BE2C (cell line): ENCODE measurements at places on chromosomes 6 and 20.

DNA sequence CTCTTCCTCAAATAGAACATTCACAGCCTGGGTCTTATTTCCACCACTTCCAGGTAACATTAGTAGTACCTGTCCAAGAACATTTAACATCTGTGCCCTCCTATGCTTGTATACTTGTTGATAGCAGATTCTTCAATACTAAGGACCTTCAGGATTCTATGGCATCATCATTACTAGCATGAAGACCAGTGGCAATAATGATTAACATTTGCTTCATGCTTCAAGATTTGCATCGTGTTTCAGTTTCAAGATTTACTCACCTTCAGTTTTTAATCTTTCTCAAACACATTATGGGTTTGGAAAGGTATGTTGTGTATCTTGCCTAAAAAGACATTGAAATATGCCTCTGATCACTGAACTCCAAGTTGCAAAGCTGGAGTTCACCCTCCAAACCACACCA, 412.8 kb upstream of the NRSN1 start:
- DNase-seq: no peak

DNA sequence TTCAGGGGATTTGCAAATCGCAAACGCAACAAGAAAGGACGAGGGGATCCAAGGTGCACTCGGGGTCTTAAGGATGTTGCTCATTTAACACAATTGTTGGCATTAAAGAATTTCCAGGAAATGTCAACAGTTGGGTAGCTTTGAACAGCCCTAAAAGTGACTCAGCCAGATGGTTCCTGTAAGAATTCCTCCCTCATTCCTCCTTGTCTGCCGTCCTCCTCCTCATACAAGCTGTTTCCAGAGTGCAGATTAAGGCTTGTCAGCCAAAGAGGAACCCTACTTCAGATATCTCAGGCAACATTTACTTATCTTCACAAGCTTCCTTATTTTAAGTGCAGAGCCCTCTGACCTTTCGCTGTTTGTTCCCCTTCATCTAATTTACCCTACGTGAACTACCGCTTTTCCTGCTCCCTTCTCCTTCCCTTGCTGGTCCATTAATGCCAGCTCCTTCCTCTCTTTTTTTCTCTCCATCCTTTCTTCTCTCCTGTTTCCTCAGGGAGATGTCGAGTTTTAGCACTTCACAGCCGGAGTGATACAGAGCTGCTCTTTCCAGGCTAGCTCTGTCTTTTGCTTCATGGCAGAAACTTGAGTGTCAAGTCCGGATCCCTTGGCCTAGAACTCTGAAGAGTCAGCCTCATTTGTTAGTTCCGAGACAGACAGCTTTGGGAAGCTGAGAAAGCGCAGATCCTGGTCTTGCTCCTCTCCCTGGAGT, 26.1 kb upstream of the TBC1D7 start:
- no peak for DNase-seq

- no peak for DNase-seq
Observed at GRCh38 chr20:41116282-41116956, 20.9 kb upstream of the PLCG1 start.

GRCh38 chr6:18551228-18551627, 164.1 kb downstream of the RNF144B start:
- no peak for DNase-seq

DNA sequence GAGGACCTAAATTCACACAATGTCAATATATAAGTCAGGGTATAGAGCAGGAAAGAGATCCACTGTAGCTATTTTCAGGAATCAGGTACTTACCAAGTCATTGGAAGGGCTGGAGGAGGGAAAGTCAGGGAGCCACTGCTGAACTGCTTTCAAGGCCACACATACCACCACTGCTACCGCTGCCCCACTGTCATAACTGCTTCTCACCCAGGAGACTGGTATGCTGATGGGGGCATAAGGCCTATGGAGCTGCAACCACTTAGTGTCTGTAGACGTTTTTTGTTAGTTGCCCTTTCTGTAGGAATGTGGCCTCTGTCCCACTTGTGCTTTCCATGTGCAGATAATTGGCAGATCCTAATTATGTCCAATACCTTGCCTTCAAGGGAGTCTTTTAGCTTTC, 5.4 kb downstream of the SMAP1 start:
- DNase-seq: no peak

GRCh38 chr20:44018259-44018941, 103.7 kb downstream of the TOX2 start:
- DNase-seq: peak; percentile 86

- no peak for DNase-seq
Observed at GRCh38 chr6:134880487-134881190, 69.3 kb downstream of the ALDH8A1 start.

DNA sequence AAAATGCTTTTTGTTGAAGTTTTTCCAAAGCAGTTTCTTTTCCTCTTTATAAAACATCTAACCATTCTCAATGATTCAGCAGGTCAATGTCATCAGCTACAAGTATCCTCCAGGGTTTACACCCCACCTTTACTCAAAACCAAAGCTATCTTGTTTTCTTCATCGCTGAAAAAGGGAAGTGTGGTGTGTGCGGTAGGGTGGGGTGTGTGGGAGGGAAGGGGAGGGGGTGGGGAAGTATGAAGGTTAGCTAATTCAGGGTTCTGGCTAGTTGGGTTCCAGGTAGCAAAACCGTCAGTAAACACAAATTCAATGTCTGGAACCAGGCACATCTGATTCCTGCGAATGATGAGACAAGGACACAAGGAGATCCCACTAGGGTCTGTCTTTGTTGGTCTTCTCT, 189.6 kb downstream of the GJA10 start:
- no peak for DNase-seq
